ENCODE measurements at places on chromosomes 4 and X.

DNA sequence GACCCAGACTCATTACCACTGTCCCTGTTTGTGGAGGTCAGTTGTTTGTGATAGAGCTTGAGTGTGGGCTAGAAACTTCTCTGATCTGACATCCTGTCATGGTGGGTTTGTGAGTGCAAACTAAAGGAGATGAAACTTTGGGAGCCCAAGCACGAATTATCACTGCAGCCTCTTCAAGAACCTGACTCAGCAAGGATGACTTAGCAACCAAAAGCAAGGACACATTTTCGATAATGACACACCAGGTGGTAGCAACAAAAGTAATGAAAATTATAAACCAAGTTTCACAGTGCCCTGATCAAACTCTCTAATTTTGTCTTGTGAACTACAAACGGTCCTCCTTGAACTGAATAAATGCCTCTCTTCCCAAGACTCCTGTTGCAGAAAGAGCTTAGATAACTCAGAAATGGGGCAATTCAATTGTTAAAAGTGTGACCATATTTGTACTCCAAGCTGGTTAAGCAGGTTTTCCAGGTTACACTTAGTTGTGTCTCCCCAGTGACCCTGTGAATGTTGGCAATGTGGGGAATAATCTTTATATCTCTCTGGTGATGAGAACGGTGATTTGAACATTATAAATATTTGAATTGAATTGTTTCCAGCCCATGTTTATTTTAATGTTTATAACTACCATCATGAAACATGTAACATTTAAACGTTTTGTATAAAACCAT is 52.6 kb upstream of the ATP8A1 start:
- no peak for DNase-seq

DNA sequence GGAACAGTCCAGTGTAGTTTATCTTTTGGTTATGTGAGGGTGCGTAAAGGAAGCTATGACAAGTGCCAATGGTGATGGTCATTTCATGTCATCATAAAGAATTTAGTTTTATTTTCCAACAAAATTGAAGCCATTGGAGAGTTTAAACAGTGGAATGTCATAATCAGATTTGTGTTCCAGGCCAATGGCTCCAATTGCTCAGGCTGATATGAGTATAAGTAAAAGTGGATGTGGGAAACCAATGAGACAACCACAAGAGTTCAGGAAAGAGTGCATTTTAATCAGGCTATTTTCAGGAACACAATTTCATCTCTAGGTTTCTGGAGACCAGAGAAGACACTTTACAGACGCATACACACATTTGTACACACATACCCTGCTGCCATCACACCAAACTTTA is 20.7 kb downstream of the SPANXC start:
- no peak for DNase-seq

DNA sequence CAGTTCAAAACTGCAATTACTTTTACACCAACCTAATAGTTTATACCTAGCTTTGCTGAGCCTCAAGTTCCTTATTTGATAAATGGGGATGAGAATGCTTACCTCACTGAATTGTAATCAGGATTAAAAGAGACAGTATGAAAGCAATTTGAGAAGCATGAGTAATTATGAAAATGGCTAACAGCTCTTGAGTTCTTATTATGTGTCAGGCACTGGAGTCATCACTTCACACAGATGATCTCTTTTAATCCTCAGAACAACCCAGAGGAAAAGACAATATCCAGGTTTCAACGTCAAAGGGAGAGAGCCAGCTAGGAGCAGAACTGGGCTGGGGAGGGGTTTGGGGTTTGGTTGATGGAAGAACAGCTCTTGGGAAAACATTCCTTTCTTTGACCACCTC is 221.0 kb upstream of the NWD2 start:
- no peak for DNase-seq

DNA sequence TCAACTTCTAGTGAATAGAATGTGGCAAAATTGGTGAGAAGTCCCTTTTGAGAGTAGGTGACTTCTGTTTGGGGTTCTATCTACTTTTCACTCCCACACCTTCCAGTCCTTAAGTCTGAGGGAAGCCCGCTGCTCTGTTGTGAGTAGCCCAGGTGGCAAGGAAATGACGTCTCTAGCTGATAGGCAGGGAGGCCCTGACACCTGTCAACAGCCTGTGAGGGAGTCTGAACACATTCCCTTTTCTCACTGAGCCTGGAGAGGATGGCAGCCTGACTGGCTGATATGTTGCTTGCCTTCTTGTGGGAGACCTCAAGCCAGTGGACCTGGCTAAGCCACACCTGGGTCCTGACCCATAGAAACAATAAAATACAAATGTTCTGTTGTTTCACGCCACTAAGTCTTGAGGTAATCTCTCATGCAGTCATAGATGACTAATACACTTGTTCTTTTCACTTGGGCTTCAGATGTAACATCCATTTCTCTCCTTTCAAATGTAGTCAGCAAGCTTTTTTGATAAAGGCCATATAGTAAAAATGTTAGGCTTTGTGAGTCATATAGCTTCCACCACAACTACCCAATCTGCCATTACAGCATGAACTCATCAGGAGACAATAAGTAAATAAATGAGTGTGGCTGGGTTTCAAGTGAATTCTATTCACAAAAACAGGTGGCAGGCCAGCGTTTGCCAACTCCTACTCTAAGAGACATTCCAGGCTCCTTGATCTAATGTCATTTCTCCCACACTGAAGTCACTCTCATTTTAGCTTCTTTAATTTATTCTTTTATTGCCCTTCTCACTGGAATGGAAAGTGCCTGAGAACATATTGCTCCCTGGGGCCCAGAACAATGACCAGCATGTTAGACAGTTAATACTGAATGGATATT is 265.1 kb upstream of the MAD2L1 start:
- no peak for DNase-seq

DNA sequence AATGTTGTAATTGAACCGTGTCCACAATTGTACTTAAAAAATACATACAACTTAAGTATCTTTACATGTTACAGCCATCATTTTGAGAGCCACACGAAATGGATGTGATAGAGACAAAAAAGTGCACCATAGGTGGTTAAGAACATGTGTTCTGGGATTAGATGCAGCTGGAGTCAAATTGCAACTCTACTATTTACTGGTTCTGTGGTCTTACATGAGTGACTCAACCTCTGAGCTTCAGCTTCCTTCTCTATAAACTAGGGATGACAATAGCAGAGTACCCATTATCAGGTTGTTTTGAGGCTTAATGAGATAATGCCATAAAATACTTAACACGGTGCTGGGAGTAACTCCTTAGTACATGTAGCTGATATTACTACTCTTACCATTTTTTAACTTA is 130.4 kb downstream of the IDS start:
- no peak for DNase-seq

GRCh38 chrX:17736478-17736855 is 826 bp upstream of the SCML1 start:
- no peak for DNase-seq

DNA sequence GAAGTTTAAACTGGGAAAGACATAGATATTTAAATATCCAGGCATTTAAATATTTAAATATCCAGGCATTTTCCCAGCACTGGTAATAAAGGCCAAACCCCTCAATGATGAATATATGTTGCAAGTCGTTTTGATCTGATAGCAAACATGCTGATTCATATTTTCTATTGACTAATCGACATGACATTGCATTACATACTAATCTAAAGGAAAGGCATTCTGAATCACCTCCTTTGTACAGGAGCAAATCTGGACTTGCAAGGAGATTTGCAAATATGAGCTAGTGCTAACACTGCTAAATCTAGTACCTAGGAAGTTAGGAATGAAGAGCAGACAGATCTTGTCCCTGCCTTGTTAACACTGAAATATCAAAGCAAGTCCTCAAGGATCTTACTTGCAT is 207.3 kb downstream of the SLC7A11 start:
- DNase-seq, result no peak

DNA sequence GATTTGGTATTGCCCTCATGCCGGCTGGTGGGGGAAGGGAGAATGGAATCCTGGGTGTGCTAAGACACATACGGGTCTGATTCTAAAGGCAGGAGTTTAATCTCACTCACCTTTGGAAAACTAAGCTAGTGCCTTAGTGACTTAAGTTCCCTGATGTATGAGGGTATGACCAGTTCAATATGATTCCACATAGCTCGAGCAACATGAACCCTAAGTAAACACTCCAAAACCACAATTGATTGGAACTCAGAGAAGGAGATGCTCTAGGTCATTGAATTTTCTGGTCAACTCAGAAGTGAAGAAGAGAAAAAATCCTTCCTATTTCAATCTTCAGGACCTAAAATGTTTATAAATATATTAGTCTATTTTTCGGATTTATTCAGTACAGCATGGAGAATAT is 420.1 kb upstream of the INTU start:
- DNase-seq, result no peak

DNA sequence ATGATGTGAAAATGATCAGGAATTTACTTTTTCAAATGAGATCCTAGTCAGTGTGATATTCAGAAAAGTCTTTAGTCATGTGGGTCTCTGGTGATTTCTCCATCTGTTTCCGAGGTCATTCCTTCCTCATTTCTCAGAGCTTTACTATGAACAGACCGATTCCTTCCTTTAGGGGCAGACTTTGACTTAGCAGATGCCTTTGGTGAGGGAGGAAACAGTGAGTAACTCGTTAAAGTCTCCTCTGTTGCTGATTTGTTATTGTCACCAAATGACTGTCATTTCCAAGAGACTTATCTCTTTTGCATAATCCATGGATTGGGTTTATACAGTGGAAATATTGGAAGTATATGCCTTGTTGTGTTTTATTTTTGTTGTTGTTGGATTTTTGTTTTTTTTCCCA is 76.2 kb upstream of the CD99 start:
- DNase-seq, result peak; percentile 77

- DNase-seq, result no peak
Observed at GRCh38 chr4:25857403-25857802, 5.4 kb downstream of the SEL1L3 start.

DNA sequence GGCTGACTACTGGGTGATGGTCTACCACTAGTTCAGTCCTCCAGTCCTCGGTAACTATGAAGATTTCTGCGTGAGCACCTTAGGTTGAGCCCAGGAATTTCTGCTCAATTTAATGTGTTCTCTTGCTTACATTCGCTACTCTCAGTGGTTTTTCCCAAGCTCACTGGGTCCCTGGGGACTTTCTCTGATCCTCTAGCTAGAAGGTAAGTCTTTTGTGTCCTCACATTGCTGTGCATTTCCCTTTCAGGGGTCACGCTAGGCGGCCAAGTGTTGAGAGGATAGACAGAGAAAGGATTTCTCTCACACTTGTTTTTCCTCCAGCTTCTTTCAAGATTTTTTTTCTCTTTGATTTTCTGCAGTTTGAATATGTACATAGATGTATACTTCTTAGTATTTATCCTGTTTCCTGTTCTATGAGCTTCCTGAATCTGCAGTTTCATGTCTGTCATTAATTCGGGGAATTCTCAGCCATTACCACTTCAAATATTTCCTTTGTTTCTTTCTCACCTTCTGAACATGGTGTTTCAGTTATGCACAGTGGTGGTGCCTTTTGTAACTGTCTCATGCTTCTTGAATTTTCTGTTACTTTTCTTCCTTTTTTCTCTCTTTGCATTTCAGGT is 17.5 kb downstream of the MAGEA9 start:
- no peak for DNase-seq

Measured in foreskin melanocyte (primary cell).